Activated CD8-positive, alpha-beta memory T cell treated with anti-CD3 and anti-CD28 coated beads, Interleukin-2, amount 50 U/mL, for 48 hours (primary cell): ENCODE measurements at places on chromosomes 12 and 14.

DNA sequence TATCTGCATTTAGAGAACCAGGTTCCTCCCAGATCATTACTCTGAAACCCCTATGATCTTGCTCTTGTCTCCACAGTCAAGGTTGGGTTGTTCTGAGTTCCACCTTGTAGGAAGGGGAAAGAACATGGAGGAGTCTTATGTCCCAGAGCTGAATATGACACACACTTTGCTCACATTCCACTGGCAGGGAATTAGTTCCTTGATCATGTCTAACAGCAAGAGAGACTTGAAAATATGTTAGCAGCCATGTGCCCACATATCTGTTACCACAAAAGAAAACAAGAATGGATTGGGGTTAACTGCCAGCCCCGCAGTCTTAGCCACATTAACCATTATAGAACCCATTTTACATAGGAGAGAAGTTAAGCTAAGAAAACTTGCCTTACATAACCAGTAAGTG lies 71.1 kb upstream of the MDM1 start:
- DNase-seq, result no peak

- no peak for DNase-seq
These were observed 505.6 kb downstream of the TRHDE start for GRCh38 chr12:72777806-72778205.

DNA sequence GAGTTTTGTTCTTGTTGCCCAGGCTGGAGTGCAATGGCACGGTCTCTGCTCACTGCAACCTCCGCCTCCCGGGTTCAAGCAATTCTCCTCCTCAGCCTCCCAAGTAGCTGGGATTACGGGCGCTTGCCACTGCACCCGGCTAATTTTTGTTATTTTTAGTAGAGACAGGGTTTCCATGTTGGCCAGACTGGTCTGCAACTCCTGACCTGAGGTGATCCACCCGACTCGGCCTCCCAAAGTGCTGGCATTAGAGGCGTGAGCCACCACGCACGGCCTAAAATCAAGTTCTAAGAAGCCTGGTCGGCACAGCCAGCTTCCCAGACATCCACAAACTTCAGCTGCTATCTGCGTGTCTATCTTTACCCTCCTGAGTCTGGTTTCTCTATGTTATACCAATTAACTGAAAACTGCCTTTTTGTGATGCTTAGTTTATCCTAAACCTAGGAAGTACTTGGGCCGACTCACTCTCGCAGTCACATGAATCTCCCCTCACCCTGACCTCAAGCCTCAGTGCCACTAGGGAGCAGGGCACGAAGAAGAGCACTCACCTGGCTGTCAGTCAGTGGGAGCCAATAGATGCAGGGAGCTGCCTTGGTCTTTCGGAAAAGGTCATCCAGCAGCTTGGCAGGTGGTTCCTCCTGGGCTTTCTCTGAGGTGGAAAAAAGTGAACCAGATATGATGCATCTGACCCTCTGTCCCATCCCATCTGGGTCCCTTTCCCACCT lies 3.4 kb upstream of the CDH24 start:
- DNase-seq, result no peak

GRCh38 chr12:6736754-6737153 lies 12.9 kb downstream of the COPS7A start:
- no peak for DNase-seq

DNA sequence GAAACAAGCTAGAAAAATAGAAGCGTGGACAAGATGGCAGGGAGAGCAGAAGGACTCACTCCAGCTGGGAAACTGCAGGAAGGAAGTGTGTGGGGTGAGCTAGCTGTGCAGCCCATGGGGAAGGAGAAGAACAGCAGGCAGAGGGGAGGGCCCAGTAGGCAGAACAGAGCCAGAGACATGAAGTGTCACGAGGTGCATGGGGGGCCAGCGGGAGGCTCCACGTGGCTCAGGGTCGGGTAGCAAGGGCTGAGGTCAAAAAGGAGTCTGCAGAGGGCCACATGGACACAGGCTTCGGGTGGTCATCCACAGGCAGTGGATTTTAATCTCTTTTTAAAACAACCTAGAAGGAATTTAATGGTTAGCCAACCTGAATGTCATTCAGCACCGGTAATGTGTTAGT lies 669.0 kb downstream of the BCL11B start:
- DNase-seq, result no peak
